Osteocyte (in vitro differentiated cells): ENCODE measurements at places on chromosomes 11 and 22.
A peak's percentile ranks its signal among the peaks of the same experiment; 100 is the strongest.

GRCh38 chr11:63686926-63687325, 5.6 kb downstream of the RTN3 start:
- no peak for DNase-seq

DNA sequence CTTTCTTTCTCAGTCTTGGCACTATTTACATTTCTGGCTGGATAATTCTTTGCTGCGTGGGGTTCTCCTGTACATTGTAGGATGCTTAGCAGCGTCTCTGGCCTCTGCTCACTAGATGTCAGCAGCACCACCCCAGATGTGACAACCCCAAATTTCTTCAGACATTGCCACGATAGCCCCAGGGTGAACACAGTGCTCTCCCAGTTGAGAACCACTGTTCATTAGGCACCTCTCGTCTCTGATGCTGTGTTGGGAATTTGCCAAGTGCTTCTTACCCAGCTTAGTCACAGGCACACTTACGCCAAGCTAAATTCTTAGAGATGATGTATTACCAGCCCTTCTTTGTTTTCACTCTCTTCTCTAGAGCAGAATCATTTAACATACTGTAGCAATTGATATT, 9.4 kb downstream of the TRIM6 start:
- peak; percentile 68 for DNase-seq

- DNase-seq = no peak
These were observed at the start of gene OR52K2 for GRCh38 chr11:4448995-4449394. OR52K2 (plus strand) TSS chr11:4449295; CDS start chr11:4449340, 45 bp downstream.

DNA sequence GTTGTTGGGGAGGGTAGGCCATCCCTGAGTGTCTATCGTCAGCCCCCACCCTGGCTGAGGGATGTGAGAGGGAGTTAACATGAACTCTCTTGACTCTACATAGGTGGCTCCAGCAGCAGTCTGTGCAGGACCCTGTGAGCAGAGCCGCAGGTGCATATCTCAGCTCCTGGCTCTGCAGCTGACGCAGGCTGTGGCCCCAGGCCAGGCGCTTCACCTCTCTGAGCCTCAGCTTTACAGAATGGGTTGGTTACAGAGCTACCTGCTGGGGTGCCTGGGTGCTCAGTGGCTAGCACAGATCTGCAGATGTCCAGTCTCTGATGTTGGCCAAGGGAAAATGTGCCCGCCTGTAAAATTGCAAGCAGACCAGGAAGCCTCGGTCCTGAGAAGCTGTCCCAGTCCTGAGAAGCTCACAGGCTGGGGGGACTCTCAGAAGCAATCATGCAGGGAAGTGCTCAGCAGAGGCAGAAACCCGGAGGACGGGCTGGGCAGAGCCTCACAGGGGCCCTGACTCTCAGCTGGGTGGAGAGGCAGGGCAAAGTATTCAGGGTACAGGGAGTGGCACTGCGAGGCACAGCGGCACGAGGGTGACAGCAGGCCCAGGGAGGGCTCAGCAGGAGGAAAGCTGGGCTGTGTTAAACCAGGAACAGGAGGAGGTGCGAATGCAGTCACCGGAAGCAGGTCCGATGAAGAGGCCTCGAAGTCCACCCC, 15.9 kb upstream of the LRP5 start:
- no peak for DNase-seq

DNA sequence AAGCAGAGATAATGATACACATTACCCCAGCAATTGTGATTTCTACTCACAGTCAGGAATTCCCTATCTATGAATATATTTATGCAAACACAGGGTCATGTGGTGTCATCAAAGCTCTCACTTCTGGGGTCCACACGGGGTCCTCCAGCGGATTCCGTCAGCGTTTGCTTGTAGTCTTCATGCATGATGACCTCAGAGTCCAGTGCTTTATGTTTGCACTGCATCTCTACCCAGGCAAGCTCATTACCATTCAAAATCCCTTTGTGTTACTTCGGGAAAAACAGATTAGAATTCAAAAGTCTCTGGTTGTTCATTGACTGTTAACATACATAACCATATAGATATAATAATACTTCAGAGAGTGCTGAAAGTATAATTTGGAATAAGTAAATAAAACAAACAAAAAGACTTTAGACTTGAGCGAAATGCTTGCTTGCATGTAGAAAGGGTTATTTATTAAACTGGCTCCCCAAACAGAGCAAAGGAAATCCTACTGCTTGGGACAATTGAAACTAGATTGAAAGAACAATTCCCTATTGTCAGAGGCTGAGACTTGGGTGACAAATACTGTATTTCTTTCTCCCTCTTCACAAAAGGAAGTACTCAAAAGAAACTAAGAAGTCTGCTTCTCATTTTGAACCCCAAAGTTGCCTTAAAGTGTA, 423.1 kb downstream of the ETS1 start:
- no peak for DNase-seq

DNA sequence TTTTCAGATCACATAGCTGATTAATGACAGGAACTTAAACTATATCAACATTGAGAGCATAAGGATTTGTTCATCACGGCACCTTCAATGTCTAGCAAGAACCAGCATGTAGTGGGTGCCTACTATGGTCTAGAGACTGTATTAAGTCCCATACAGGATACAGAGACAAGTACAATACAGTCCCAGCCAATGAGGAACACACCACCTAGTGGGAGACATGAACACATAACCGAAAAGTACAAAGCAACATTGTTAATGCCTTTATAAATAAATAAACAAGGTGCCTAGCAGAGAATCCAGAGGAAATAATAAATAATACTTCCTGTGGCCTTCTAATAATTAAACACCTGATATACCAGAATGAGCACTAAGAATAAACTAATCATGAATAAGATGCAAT, 87.7 kb upstream of the OPCML start:
- DNase-seq = no peak

GRCh38 chr11:6225896-6226295, 8.5 kb downstream of the FHIP1B start:
- no peak for DNase-seq

- no peak for DNase-seq
These were observed 91.9 kb downstream of the CTTN start for GRCh38 chr11:70490208-70490607.

- no peak for DNase-seq
These were observed 57.0 kb downstream of the PISD start for GRCh38 chr22:31604746-31605705.

DNA sequence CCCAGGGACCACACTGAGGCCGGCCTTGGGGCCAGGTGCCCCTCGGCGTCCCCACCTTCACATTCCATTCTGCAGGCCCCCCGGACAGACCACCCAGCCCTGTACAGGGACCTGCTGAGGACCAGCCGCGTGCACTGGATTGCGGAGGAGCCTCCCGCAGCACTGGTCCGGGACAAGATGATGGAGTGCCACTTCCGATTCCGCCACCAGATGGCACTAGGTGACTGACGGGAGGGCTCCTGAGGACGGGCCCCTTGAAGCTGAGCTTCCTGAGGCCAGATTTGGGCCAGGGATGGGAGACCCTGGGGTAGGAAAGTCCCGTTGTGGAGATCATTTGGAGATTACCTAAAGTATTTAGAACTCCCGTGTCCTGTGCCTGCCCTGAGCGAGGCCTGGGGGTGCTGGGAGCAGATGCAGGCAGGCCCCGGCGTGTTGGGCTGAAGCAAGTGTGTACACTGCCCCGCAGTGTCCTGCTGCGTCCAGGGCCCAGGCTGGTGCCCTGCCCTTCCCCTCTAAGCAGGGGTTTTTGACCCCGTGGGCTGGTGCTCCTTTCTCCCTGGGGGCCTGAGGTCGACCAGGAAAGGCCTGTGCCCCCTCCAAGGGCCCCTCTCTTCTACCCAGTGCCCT, 20.0 kb downstream of the TRMU start:
- peak; percentile 92 for DNase-seq

- no peak for DNase-seq
These were observed 87.2 kb downstream of the PLEKHA7 start for GRCh38 chr11:16926883-16927626.

DNA sequence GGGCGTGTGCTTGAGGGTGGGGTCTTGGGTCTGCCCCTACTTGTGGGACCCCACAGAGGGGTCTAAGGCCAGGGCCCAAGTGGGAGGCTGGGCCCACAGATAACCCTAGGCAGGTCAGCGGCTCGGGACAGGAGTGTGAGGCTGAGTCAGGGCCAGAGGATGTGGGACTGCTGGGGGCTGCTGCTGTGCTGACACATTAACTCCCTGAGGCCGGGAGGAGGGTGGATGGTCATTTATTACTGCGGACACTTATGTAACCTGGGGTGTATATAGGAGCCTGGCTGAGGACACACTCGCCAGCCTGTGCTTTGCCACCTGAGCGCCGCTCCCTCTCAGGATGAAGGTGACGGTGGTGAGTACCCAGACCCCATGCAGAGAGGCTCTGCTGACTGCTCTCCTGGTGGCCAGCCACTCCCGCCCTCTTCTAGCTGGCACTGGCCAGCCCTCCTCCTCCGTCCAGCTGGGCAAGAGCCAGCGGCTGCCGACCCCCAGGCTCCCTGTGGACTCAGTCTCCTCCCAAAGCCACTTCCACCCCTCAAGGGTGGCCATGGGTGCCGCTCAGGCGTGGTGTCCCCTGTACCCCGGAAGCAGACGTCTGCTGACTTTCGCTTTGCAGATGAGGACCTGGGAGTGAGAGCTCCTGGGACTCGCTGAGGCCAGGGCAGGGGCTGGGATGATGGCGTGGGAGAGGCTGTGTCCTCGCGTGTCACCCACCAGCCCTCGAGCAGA, at the start of gene MIOX:
TSS of gene MIOX (plus strand) at position 299 of the 729 bp plus-strand sequence. CDS start at position 338, 39 bp downstream.
- no peak for DNase-seq

- DNase-seq = no peak
These were observed 7.3 kb upstream of the SPINDOC start for GRCh38 chr11:63805844-63806415.

- DNase-seq = no peak
These were observed 18.8 kb upstream of the ARHGAP8 start for GRCh38 chr22:44733426-44734106.
